Glutamatergic neuron (in vitro differentiated cells): ENCODE measurements at places on chromosomes 11 and 22.

GRCh38 chr22:26643418-26644100 is 13.8 kb upstream of the MIAT start:
- no peak for DNase-seq

GRCh38 chr11:35639591-35640179 is 21.4 kb downstream of the FJX1 start:
- no peak for DNase-seq

DNA sequence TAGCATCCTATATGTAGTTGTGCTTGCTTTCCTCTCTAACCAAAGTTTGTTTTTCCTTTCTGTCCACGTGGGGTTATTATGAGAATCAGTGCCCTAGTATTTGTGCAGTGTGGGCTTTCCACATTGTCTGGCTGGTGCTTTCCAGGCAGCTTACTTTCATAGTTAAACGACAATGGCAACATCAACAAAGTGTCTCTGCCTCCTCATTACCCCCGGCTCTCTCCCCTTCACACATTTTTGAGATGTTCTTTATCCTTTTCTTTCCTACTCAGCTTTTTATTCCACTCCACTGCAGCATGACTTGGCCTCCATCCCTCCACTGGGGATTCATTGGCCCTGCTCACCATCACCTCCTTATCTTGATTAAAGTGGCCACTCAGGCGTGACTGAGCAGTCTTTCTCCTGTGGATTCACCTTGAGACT is 19.1 kb downstream of the SPECC1L start:
- DNase-seq, result no peak

DNA sequence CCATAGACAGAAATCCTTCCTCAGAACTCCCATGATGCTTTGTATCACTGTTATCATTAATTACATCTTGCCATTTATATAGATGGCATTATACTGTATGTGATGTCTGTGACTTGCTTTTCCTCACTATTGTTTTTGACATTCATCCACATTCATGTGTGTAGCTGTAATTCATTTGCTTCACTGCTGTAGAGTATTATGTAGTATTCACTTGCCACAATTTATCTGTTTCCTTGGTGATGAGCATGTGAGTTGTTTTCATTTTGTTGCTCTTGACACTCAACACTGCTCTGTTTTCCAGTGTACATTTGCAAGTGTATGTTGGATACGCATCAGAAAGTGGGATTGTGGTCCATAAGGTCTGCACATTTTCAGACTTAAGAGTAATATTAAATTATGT is 328.6 kb upstream of the C11orf87 start:
- no peak for DNase-seq

DNA sequence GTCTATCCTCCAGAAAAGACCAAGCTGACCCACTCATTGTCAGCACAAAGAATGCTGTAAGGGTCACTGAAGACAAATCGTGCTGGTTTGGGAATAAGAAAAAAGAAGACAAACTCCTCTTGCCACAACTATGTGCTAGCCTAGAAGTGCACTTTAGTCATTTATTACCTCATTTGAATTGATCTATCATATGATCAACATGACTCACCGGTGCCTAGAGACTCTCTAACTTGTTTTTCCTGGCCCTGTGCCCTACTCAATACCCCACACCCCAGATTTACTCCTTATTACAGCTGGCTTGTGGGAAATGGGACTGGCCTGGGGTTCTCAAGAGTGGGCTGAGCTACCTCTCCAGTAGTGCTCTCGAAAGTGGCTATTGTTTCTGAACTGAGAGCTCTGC is 35.9 kb upstream of the HORMAD2 start:
- DNase-seq, result no peak

- peak; percentile 16 for DNase-seq
Measured at GRCh38 chr11:3153291-3153861, 11.7 kb downstream of the OSBPL5 start.

DNA sequence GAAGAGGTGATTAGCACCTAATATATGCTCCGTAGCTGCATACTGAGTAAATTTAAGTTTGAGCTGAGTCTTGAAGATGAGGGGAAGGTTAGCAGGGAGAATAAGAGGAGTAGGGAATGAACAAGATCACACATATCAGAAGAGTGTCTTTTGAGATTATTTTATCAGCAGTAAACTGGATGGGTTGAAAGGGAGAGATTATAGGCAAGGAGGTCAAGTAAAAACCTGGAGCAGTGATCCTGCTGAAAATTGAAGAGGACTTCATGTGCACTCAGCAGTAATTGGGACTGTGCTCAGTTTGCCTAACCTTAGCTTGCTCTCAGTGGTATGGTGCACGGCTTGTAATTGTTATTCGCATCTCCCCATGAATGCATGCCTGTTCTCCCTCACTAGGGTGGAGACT is 79.5 kb upstream of the PICALM start:
- DNase-seq, result no peak

DNA sequence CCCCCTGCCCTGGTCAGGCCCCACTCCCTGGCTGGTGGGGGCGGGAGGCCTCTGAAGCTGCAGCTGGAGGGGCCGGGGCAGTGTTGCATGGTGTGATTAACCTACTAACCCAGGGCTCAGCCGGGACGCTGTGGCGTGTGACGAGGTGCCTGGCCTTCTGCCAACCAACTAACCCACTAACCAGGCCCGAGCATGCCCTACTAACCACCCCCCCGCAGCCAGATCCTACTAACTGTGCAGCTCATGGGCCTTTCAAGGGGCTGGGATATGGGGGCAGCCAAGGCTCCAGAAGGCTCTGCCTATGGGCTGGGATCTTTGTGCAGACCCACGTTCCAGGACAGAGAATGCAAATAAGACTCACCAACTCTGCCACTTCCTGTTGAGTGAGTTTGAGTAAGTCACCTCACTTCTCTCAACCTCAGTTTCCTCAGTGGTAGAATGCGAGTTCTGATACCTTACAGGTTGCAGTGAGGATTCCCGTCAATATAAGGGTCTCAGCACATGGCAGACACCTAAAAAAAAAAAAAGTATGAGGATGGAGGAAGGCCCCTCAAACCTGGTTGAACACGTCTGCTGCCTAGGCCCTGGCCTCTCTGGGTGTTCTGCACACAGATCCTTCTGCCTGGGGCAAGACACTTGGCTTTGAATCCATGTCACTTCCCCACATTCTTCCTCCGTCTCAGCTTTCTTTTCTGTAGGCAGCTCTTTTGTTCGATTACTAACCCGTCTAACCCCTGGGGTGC is 14.1 kb downstream of the MIAT start:
- DNase-seq, result no peak

- DNase-seq, result no peak
Measured at GRCh38 chr11:30049214-30049613, 32.4 kb upstream of the KCNA4 start.

DNA sequence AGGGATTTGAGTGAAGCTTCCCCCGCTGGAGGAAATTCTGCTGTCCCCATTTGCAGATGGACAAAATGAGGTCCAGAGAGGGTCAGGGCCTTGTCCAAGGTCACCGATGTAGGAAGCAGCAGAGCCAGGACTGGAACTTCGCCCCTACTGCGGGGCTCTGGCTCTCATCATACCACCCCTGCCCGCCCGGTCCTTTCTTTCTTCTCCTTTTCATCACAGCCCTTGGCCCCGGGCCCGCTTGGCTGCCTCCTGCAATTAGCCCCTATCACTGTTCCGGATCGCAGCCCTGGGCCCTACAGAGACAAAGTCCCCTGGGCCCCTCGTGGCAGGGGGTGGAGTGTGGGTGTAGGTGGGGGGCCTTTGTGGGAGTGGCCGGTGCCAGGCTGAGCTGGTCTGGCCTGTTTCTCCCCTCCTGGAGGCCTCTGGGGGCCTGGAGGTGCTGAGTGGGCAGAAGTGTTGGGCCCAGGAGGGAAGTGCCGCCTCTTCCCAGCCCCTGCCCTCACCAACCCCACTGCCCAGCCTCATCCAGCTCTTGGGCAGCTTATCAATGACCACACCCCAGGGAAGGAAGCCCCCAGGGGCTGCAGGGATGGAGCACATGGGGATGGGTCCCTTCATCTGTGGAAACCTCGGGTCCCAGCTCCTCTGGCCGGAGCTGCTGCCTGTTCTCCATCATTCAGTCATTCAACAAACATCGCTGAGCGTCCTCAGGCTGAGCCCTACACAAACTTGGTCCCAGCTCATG is 3.4 kb downstream of the EMID1 start:
- DNase-seq, result no peak

DNA sequence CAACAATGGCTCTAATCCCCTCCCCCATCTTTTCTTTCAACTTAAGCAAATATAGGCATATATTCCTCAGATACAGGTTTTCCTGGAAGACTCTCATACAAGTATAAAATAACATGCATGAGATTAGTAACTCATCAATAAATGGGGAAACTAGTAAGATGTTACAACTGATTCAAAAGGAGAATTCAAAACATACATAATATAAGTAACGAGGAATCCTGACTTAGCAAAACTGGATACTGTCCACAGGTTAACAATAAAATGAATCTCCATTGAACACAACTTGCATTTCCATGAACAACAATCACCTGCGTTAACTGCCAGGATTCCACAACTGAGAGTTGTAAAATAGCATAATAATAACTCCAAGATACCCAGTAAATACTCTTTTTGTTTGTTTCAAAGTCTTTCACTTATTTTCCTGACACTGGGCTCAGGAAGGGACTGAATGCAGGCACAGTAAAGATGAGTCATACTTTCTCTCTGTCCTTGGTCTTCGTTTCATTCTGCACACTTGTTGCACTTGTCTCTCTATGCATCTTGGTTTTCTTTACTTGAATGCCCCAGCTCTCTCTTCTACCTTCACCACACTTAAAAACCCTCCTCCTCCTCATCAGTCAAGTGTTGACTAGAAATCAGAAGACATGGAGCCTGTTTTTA is 8.1 kb downstream of the APIP start:
- no peak for DNase-seq

GRCh38 chr11:64586366-64586765 is 4.7 kb upstream of the SLC22A12 start:
- DNase-seq, result no peak

GRCh38 chr11:120840661-120841060 is 183.2 kb upstream of the TBCEL start:
- DNase-seq, result no peak

- DNase-seq, result no peak
Measured at GRCh38 chr11:111736181-111736590, 30.0 kb downstream of the PPP2R1B start.

- no peak for DNase-seq
Measured at GRCh38 chr11:115500547-115501501, 3.4 kb downstream of the CADM1 start.

- DNase-seq, result no peak
Measured at GRCh38 chr22:30185129-30185528, 61.4 kb downstream of the LIF start.

DNA sequence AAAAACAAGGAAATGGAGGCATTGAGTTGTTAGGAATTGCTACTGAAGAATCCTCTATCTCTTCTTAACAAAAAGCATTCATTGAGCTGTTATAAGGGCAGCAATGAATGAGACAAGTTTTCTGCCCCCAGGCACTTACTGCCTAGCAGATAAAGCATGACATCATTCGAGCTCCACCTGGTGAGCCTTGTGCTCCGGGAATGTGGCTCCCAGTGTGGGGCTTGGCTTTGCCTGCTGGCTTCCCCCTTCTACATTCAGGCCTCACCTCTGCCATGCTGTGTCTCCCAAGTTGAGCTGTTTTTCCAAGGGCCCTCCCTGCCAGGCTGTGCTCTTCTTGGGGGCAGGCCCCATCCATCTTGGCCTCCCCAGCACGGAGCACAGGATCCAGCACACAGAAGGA is 56.9 kb upstream of the EIF3D start:
- DNase-seq, result peak; percentile 43

DNA sequence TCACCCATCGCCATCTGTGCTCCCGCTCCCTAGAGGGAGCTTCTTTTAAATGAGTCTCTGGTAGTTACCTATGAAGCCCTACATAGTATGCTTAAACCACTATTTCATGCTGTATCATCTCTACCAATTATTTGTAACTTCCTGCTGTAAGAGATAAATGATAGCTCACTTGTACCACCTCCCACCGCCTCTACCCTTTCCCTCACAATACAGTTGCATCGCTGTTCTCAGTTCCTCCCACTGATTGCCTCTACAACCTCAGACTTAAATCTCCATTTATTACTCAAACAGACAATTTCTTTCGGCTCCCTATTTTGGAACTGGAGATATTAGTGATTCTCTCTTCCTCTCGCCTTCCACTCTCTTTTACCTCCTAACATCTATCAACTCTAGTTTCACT is 222.9 kb upstream of the ZC3H12C start:
- peak; percentile 18 for DNase-seq
